HEK293T (cell line): ENCODE measurements at places on chromosomes 2 and 18.

DNA sequence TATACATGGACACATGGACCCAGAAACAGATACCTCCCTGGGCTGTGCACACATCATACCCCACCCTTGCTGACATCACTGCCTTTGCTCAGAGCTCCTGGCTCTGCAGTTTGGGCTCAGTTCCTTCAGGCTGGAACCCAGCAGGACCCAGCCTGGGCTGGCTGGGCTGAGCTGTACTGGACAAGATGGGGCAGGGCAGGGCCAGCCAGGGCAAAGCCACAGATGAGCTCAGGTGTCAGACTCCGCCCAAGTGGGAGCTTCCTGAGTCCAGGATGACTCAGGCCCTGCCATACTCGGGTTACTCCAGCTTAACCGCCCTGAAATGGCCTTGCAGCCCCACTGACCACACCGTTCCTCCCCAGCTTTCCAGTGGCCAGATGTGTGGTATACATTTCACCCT is 284.9 kb downstream of the OSR1 start:
- no peak for DNase-seq

- no peak for DNase-seq
These were observed 440.1 kb downstream of the MTX2 start for GRCh38 chr2:176709149-176709951.

- DNase-seq: no peak
These were observed 29.4 kb downstream of the DPP4 start for GRCh38 chr2:162044586-162044985.

GRCh38 chr2:172323256-172323655 is 104.1 kb upstream of the ITGA6 start:
- no peak for DNase-seq

GRCh38 chr2:182259629-182260150 is 167.1 kb downstream of the PDE1A start:
- no peak for DNase-seq

GRCh38 chr2:53452957-53453748 is 314.5 kb upstream of the CHAC2 start:
- DNase-seq: no peak

DNA sequence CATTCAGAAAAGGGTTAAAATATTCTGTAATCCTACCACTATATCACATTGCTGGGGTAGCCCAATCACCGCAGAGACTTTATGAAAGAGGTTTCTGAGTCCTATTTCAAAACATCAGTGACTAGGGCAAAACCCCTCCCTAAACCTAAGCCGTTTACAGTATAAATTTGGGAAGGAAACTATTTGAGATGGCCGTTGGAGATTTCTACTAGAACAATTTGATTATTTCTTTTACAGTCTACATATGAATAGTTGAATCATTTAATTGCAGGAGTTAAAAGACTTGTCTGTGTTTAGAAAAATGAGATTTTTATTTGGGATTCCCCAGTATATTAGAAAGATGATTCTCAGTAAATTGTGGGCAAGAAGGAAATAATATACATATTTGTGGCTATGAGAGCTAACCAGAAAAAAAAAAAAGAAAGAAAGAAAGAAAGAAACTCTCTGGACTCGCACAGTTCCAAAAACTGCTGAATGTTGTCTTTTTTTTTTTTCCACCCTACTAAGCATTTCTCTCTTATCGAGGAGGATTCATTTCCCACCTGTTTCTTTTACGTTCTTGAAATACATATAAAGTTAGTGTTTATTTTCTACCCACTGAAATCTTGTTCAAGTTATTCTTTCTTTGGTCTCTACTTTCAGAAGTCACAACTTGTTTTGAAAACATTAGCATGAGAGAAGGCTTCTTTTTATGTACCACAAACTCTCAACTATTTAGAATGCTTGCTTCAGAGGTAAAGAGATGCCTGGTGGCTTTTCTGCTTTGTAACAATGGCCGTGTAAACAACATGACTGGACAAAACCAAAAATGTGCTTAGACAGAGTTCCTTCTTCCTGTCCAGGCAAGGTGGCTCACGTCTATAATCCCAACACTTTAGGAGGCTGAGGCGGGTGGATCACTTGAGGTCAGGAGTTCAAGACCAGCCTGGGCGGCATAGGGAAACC is 65.9 kb downstream of the BCL2 start:
- DNase-seq: no peak

DNA sequence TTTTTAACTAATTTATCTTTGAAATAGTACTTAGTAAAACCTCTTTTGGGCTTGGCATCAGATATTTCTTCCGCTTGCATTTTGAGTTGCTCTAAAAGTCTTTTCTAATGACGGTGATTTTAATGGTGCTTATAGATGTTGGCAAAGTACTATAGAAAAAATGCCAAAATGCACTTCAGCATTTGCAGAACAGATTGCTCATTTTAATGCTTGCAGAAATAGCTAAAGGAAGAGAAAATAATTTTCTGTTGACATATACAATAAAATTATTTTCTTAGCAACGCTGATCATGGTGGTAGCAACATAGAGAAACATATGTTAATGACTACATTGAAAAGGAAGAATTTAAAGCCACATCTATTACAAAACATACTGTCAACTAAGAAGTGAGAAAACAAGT is 170.7 kb downstream of the STK39 start:
- DNase-seq: no peak
